GF-D8 (cell line): ENCODE measurements at places on chromosomes 16 and 17.
A peak's percentile ranks its signal among the peaks of the same experiment; 100 is the strongest.

- no peak for DNase-seq
Measured at GRCh38 chr17:83069931-83070742, 9.3 kb upstream of the METRNL start.

DNA sequence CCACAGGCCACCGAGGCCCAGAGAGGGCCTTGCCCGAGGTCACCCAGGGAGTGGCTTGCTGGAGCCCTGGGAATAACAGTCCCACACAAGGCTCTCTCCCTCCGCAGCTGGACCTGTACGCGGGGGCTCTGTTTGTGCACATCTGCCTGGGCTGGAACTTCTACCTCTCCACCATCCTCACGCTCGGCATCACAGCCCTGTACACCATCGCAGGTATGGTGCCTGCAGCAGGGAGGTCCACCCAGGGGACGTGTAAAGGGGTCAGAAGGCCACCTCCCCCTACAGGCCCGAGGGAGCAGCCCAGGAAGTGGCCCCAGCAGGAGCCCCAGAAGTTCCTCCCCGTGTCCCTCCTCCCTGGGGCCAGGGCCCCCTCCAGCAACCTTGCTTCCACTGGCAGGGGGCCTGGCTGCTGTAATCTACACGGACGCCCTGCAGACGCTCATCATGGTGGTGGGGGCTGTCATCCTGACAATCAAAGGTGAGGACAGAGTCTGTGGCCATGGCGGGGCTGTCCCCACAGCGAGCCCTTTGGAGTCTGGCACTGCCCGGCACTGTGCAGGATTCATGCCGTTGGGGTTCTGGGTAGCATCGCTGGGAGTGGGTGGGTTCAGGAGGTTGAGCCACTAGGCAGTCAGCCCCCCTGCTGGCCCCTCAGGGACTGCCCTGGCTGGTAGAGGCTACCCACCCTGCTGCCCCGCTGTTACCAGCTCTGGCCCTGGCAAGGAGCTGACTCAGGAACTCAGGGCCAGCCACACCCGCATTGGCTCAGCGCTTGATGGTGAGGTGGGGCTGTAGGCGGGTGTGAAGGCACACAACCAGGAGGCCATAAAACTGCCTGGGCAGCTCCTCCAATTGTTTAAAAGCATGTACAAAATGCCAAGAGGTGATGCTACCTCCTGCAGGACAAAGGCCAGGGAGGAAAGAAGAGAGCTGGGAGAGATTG is 17.3 kb downstream of the SLC5A10 start:
- no peak for DNase-seq

DNA sequence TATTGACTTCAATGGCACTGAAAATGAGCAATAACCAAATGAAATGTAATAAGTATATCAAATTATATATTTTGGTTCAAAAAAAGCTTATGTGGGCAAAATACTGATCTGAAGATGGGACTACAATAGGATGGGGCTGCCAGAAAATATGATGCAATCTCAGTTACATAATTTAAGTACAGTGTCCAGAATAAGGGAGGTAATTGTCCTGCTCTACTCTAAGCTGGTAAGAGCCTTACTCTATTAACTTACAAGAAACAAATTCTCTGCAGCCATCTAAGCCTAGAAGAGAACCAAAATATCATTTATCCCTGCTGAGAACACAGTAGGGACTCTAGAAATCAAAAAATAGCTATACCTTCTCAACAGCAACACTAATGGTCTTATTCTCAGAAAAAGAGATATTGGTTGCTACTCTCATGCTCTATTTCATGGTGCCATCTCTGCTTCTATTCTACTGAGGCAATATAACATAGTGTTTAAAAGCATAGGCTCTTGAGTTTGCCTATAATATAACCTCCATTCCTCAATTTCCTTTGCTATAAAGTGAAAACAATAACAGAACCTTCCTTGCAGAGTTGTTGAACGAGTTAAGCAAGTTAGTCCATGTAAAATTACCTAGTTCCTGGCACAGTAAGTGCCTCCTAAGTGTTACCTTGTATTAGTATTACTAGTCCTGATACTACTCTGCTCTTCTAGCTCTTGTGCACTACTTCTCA is 19.9 kb downstream of the NQO1 start:
- DNase-seq: no peak

DNA sequence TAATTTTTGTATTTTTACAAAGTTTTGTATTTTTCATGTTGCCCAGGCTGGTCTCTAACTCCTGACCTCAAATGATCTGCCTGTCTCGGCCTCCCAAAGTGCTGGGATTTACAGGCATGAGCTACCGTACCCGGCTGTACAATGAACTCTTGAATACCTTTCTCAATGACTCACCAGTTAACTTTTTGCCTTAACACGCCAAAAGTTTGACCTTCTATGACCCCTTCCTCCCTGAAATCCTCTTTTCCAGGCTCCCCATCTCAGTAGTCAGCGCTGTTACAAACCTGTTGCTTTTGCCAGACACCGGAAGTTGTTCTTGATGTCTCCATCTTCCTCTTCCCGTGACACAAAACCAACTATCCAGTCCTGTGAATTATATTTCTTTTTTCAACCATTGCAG is 158.1 kb upstream of the ASIC2 start:
- DNase-seq: no peak

GRCh38 chr17:15414532-15415306 is 52.7 kb downstream of the CDRT4 start:
- DNase-seq: no peak

GRCh38 chr16:75789237-75789636 is 62.9 kb upstream of the CPHXL start:
- peak; percentile 13 for DNase-seq

DNA sequence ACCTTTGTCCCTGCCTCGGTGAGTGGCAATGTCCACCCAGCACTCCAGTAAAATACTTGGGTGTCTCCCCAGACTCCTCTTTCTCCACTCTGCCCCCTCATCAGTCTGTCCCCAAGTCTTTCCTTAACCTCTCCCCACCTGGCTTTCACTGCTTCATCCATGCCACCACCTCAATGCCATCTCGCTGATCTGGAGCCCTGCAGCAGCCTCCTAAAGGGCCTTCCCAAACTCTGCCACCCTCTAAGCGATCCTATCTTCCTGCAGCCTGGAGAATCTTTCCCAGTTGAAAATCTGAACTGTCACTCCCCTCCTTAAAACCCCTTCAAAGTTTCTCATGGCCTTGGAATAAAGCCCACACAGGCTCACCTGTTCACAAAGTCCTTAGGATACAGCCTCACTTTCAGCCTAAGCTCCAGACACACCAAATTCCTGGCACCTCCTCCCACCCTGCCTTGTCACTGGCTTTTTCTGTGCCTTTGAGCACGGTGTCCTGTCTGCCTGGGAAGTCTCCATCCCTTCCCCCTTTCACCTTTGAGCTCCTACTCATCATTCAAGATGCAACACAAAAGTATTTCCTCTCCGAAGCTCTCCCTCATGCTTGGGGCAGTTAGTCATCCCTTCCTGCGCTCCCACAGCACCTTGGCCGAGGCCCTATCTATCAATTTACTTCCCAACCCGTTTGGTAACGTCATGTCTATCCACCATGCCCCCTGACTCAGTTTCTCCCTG is 2.8 kb downstream of the WNK4 start:
- no peak for DNase-seq

DNA sequence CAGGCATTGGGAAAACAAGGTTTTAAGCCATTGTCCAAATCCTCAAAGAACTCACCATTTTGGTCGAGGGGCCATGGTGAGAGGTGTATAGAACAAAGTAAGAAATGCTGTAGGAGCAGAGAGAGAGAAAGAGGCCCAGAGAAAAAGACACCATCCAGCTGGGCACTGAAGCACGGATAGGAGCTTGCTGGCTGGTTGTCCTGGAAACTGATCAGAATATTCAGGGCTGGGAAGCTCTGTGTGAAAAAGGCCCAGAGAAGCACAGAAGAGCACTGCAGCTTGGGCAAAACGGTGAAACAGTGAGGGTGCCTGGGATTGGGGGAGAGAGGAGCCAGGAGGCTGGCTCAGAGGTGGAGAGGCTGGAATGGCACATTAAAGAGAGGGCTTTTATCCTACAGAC is 16.5 kb downstream of the HS3ST3B1 start:
- DNase-seq: no peak

DNA sequence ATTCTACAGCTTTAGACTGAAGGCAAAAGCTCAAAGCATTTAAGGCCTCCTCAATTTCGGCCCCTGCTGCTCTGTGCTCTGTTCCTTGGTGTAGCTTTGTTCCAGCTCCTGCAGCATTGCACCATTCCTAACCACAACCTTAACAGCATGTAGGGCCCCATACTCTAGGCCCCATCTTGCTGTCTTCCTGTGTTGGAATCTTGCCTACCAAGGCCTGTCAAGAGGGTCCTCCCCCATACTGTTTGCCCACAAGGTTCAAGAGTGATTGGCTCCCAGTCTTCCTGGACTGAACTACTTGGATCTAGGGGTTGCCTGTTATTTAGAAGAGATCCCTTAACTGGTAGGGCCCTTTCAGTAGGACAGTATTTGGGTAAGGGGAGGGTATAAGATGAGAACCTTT is 26.8 kb downstream of the TRPV2 start:
- peak; percentile 86 for DNase-seq

- DNase-seq: no peak
Measured at GRCh38 chr17:8875957-8876356, 8.5 kb upstream of the PIK3R6 start.

- no peak for DNase-seq
Measured at GRCh38 chr17:59427425-59427921, 96.0 kb downstream of the YPEL2 start.

GRCh38 chr16:4025428-4025827 is 90.8 kb downstream of the ADCY9 start:
- DNase-seq: no peak

- DNase-seq: no peak
Measured at GRCh38 chr16:26137956-26138355, 446.2 kb downstream of the HS3ST4 start.

- DNase-seq: no peak
Measured at GRCh38 chr17:3882276-3882675, 10.6 kb downstream of the CAMKK1 start.

- DNase-seq: no peak
Measured at GRCh38 chr16:79714440-79714839, 113.9 kb upstream of the MAF start.

GRCh38 chr17:73430848-73431247 is 119.0 kb upstream of the CDC42EP4 start:
- no peak for DNase-seq

- DNase-seq: no peak
Measured at GRCh38 chr17:58153671-58154070, 5.5 kb downstream of the OR4D1 start.

DNA sequence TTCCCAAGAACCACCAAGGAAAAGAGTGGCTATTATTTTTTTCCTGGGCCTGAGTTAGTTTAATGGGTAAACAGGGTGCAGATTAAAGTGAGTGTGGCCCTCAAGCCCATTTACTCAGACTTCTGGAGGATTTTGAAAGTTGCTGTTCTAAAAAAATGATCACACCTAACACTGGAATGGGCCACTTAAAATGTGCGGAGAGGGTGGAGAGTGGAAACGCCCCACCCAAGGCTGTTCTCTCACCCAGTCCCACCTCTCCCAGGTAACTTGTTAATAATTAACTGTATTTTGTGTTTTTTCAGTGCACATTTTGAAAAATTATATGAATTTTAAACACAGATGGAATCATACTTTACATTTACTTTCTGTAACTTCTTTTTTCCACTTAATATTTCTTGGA is 5.4 kb downstream of the HIRIP3 start:
- no peak for DNase-seq

- no peak for DNase-seq
Measured at GRCh38 chr16:14020141-14020540, 51.0 kb upstream of the MRTFB start.

DNA sequence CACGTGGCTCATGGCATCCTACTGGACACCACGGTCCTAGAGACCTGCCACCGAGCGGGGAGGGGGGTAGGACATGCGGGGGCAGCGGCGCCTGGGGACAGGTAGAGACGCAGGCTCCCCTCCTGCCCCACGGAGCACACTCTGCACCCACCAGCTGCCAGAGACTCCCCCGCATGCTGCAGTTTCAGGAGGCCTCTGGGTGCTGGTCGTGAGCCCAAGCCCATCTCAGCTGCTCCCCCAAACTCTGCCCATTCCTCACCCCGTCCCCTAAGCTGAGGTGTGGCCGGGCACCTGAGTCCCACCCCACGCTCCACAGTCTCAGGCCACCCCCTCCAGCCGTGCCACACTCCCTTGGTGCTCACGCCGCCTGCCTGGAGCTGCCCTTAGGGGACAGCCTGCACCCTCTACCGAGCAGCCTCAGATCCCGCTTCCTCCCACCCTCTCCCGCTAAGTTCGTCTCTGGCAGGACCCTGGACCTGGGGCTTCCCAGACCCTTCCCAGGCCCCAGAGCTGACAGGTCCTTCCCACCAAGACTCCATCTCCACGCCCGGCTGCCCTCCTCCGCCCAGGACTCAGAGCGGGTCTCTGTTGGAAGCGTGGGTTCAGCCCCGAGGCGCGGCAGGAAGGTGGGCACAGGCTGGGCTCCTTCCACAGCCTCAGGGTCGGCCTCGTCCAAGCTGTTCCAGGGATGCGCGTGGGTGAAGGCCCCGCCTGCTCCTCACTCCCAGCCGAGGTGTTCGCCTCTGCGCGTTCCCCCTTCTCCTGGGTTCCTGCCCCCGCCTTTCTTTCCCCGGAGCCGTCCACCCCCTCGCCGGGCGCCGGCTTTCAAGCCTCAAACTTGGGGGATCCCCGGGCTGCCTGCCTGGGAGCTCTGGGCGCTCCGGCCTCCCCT is 1.3 kb downstream of the RAB40B start:
- no peak for DNase-seq

DNA sequence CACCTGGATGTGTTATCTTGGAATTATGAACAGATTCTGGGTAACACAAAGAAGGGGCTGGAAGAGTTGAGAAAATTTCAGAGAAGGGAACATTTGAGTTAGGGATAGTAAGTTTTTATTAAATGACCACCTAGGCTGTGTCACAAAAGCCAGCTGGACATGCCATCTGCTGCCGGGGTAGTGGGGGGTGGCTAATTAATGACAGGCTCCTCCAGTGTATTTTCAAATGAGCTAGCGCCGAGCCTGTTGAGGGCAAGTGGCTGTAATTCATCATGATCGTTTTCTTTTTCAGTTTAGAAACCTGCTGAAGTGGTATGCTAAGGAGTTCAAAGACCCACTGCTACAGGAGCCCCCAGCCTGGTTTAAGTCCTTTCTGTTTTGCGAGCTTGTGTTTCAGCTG is 6.2 kb downstream of the TMEM97 start:
- no peak for DNase-seq

DNA sequence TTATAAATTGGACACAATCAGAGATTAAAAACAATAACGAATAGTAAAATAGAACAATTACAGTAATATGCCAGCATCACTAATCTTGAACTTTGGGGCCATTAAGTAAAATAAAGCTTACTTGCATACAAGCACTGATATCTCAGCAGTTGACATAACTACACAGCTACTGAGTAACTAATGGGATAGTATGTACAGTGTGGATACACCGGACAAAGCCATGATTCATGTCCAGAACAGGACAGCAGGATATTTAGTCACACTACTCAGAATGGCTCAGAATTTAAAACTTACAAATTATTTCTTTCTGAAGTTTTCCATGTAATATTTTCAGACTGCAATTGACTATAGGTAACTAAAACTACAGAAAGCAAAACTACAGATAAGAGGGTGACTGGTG is 427.5 kb downstream of the CDH13 start:
- no peak for DNase-seq
